ENCODE measurements at places on chromosomes 2 and 18.

GRCh38 chr2:29035016-29035745 lies 39.1 kb downstream of the PCARE start:
- no peak for DNase-seq

GRCh38 chr18:69400253-69400975 lies at the start of gene DOK6:
Gene DOK6 (plus strand): TSS chr18:69400888.
- DNase-seq = peak; percentile 63

DNA sequence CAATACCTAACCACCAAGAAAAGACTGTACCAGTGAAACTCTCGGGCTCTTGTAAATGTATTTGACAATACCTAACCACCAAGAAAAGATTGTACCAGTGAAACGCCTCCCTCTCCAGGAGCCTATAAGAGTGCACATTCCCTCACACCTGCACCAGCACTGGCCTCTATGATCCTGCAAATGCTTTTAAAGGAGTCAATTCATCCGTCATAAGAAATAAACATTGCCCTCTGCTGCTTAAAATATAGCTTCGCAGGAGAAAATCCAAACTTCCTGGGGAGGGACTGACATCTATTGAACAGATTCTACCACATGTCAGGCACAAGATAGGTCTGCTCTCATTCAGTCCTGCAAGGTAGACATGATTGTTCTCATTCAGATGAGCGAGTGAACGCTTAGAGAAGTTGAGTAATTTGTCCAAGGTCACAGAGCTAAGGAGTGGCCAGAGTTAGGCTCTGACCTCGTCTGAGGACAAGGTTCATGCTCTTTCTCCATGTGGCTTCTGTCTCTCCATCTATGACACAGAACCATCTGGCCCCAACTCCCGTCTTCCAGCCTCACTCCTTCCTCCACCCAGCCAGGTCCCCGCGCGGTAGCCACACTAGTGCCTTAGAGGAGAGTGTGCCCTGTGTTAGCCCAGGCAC lies 38.7 kb downstream of the MCFD2 start:
- no peak for DNase-seq

DNA sequence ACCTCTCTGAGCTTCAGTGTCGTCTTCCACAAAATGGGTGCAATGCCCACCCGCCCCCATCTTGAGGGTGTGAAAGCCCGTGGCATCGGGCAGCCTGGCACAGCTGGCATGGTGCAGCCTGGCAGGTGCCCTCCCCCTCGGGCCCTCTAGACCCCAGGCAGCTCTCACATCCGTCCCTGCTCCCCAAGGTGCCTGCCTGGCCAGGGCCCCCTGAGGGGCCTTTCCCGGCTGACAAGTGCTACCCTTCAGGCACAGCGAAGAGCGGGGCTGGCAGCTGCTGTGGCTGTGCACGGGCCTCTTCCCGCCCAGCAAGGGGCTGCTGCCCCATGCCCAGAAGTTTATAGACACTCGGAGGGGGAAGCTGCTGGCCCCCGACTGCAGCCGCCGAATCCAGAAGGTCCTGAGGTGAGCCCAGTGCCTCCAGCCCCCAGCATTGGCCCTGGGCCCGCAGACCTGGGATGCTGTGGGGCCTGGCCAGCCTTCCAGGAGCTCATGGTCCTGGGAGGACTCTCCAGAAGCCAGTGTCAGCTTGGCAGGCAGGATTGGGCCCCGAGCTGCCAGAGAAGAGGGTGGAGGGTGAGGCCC lies 13.9 kb upstream of the GPR17 start:
- no peak for DNase-seq

DNA sequence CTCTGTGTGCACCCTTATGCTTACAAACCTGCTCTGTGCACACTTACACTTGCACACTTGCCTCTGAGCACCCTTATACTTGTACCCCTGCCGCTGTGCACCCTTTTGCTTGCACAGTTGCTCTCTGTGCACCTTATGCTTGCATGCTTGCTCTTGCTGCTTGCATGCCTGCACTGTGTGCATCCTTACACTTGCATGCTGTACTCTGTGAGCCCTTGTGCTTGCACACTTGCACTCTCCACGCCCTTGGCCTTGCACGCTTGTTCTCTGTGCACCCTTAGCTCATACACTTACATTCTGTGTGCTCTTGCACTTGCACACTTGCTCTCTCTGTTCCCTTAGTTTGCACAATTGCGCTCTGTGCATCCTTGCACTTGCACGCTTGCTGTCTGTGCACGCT lies 78.3 kb downstream of the GNAL start:
- DNase-seq = no peak

GRCh38 chr18:76977108-76977621 lies 154.8 kb downstream of the ZNF236 start:
- DNase-seq = peak; percentile 43

DNA sequence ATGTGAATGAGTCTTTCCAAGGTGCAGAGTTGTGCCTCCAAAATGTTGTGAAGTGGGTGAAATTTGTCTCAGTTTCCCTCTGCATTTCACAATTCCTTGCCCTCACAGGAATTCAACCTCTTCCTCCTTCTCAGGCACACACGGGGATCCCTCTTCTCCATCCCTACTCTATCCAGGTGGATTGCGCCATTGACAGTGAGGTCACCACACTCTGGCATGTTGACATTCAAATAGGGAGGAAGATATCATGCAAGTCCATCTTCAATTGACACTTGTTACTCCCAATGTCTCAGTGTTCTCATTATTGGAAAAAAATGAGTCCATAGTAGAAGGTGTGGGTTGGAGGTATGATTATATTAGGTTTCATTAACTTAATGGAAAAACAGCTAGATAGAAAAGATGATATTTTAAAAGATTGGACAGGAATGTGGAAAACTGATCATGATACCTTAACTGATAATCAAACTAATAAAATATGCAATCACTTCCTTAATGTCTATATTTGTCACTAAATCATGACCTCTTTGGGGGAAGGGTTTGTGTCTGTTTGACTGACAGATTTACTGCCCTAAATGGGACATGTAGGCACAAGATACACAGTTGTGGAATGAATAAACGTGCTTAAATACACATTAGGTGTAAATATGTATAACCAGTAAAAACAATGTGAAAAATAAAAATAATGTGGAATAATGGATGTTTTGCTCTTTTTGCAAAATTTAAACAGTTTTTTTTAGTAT lies 213.8 kb upstream of the SLC8A1 start:
- DNase-seq = no peak

DNA sequence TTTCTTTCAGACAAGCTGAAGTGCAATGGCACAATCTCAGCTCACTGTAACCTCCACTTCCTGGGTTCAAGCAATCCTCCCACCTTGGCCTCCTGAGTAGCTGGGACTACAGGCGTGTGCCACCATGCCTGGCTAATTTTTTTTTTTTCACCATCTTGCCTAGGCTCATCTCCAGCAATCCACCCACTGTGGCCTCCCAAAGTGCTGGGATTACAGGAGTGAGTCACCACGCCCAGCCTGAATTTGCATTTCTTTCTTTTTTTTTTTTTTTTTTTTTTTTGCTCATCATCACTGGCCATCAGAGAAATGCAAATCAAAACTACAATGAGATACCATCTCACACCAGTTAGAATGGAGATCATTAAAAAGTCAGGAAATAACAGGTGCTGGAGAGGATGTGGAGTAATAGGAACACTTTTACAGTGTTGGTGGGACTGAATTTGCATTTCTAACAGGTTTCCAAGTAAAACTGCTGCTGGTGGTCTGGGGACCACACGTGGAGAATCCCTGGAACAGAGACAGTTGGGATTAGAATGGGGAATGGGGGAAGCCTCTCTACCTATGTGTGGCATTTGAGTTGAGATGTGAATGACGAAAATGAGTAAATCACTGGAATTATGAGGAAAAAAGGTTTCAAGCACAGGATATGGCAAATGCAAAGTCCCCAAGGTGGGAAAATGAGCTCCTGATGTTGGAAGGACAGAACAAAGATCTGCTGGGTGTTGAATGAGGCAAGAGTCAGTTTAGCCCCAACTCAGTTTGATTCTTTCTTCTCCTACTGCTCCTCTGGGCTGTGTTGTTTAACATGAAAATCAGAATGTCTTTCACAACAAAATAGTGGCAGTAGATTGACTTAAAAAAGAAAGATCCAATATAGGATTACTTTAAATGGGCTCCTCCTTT lies 88.8 kb upstream of the MAP4K4 start:
- no peak for DNase-seq

DNA sequence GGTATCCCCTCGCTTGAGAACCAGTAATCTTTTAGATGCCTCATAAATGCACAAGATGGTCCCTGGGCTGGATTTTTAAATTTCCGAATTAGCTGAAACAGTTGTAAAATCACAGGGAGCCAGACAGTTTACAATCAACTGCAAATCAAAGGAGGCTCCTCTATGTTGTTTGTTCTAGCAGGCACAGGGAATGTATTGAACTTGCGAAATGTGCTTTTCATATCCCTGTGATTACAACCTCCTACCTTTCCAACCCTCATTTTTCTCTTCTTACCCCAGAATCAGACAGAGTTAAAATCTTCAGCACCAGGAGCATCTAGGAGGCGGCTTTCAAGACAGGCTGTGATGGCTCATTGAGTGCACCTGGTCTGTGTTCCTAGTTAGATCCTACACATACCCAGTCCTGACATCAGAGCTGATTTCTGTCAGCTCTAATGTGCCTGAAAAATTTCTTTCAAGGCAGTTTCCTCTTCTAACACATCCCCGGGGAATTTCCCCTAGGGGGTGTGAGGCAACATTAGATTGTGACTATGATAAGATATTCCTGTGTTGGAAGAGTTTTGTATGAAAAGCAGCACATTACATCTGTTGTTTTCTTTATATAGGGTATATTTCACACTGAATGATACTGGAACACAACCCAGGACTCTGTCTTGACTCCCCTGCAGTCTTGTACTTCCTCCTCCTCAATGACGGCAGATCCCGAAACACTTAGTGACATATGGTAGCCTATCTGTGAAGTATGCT lies 17.9 kb upstream of the CAVIN2 start:
- DNase-seq = no peak

GRCh38 chr18:63339920-63340484 lies 20.4 kb upstream of the BCL2 start:
- DNase-seq = no peak

- DNase-seq = no peak
Measured at GRCh38 chr2:222959358-222959757, 92.6 kb upstream of the KCNE4 start.

DNA sequence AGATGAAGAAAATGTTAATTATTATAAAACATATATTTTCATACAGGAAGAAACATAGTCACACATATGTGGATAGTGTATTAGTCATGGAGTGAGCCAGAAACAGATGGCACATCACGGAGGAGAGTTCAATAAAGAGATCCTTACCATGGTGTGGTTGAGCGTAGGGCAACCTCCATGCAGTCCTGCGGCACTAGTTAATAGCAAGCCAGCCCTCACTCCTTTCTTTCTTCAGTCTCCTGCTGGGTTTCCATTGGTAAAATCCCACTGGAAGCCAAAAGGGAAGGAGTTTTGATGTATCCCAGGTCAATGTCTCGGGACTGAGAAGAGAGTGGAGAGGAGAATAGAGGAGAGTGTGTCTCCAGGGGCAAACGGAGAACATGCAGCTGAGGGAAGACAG lies 328.1 kb downstream of the NR4A2 start:
- no peak for DNase-seq

- DNase-seq = peak; percentile 25
Measured at GRCh38 chr2:121260370-121261154, 24.4 kb downstream of the TFCP2L1 start.

DNA sequence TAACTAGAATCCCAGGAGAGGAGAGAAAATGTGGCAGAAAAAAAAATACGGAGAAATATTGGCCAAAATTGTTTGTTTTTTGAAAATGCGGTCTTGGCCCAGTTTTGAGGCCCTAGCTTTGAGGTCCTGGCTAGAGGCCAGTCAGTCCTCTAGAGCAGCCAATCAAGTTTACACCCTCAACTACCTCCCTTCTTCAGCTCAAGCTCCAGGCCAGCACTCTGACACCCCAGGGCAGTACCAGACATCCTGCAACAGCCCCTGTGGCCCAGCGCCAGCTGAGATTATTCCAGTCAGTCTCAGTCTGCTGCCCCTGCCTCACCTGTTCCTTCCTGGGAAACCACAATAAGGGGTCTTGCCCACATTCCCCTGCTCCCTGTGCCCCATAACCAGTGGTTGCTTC lies 107.7 kb downstream of the UGGT1 start:
- no peak for DNase-seq

GRCh38 chr2:168243061-168243460 lies 4.3 kb downstream of the STK39 start:
- no peak for DNase-seq

DNA sequence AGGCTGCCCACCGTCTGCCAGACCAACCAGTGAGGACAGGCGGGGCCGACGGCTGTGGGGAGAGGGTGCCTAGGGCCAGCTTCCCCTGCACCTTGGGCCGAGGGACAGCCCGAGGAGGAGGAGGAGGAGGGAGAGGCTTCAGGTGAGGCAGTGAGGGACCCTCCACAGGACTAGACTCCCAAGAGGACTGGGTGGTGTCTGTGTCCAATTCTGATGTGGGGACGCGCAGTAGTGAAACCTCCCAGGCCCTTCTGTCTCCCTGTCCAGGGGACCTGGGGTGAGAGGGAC lies 19.8 kb upstream of the ASB1 start:
- DNase-seq = no peak

DNA sequence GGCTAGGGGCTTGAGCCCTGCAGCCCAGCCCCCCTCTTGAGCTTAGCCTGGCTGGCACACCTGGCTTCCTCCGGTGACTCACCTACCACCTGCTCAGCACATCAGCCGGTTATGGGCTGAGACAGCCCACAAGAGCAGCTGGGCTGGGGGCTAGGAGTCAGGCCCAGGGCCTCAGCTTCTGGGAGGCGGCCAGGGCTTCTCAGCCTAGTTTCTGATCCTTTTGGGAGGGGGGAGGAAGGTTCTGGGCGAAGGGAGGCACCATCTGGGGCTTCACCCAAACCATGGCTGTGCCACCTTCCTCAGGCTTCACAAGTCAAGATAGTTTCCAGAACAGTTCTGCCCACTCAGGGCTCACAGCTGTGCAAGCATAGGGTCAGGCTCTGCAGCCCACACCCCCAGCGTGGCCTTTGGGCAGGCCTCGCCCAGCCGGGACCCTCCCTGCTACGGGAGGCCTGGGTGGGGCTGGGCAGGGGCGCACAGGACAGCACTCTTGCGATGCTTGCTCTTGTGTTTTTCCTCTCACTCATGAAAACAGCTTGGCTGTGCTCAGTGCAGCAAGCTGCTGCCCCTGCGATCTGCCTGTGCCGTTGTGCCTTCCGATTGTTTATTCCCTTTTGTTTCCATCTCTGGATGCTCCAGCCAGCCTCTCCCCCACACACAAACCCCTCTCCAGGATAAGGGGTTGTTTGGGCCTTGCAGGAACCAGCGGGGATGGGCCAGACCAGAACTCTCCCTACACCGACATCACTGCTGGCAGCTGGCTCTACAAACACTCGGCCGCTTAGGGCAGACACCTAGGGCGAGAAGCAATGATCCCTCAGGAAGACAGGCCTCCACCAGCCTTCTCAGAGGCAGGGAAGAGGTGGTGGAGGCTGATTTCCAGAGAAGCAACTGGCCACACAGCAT lies 26.1 kb upstream of the SEMA4C start:
- peak; percentile 54 for DNase-seq

GRCh38 chr2:152472481-152472887 lies 137.5 kb downstream of the FMNL2 start:
- no peak for DNase-seq

- no peak for DNase-seq
Measured at GRCh38 chr2:76870581-76870980, 651.6 kb downstream of the LRRTM4 start.

Data from NCI-H187 (cell line).